ENCODE measurements at places on chromosomes 3 and 15.

GRCh38 chr3:161579395-161580126, 83.0 kb downstream of the OTOL1 start:
- no peak for DNase-seq

DNA sequence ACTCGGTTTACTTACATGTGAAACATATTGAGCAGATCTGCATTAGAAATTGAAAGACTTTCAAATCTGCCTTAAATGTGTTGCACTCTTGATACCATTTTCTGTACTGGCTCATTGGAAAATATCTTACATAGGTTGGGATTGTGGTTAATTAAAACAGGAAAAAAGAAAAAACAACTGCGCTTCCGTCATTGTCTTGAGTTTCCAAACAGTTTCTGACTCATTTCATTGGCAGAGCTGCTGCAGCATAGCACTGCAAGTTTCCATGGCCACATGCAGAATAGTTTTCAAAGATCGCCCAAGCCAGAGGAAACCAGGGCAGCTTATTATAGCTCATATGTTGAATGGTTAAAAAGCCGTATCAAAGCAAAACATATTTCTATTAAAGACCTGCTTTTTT, 446.6 kb upstream of the BCHE start:
- no peak for DNase-seq

DNA sequence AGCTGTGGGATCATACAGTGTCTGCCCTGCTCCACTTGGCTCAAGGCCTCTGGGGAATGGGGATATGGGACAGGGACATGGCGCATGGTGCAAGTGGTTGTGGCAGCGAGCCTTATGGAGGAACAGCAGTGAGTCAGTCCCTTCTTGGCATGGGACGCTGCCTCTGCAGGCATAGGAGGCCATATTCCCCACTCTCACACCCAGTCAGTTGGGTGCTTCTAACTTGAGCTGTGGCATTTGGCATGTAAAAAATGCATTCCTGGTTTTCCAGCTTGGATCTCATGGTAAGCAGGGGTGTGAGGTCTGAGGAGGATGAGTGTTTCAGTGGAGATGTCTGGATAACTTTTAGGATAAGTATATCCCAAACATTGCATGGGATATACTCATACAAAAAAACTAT, 31.6 kb upstream of the UBE2Q2 start:
- DNase-seq: no peak

- DNase-seq: no peak
Observed at GRCh38 chr3:37444696-37445095, 270.3 kb upstream of the LRRFIP2 start.

GRCh38 chr15:33078607-33079006, 115.9 kb downstream of the FMN1 start:
- DNase-seq: no peak

DNA sequence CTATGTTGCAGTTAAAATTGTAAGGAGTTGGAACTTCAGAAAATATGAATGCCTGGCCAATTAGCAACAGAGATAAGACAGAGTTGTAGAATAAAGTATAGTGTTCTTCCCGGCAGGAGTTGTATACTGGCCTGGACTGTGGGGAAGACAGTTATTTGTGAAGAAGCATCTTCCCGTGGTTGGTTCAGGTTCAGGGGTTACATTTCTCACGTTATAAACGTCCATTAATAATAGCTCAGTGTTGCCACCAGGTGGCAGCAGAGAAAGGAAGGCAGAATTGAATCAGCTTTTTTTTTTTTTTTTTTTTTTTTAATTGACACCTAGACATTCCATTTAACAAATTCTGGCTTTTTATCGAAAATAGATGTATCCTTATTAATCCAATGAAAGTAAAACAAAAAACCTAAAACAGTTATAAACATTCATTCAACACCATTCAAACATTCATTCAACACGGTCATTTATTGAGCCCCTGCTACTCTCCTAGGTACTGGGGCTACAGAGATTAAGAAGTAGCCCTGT, 66.4 kb upstream of the NR2E3 start:
- peak; percentile 60 for DNase-seq

GRCh38 chr3:190692256-190692655, 170.2 kb downstream of the GMNC start:
- DNase-seq: no peak

Data from CD4-positive, alpha-beta T cell treated with Interleukin-21 for 1 hour (primary cell).